ENCODE measurements at places on chromosomes 6 and 20. TPM values are rescaled to one million over a fixed set of nuclear protein-coding genes. Genes with fewer than 3 reads are reported as not detected.

- no peak for DNase-seq
Measured at GRCh38 chr6:148513145-148514071, 170.8 kb downstream of the SASH1 start.

DNA sequence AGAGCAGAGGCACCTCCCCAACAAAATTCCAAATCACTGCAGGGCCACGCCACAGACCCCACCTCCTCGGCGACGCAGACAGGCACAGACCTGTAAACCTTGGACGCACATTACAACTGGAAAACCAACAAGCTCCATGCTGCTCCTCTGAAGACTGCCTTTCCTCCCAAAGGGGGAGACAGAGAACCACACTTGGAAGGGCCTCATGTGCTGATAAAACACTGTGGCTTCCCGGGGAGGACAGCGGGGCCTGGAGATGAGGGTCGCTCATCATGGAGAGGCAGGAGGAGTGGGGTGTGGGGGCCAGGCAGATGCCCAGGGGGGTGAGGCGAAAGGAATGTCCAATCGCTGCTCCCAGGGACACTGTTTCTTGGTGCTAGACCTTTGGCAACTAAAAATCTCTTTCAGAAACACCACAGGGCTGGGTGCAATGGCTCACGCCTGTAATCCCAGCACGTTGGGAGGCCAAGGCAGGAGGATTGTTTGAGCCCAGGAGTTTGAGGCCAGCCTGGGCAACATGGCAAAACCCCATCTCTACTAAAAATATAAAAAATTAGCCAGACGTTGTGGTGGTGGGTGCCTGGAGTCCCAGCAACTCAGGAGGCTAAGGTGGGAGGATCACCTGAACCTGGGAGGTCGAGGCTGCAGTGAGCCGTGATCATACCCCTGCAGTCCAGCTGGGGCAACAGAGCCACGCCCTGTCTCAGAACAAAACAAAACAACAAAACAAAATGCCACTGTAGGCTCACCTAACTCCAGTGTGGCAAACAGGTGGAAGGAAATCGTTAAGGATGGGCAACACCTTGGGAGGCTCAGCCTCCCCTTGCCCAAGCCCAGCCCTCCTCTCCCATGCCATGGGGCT is 53.8 kb downstream of the ABHD12 start:
- no peak for DNase-seq

DNA sequence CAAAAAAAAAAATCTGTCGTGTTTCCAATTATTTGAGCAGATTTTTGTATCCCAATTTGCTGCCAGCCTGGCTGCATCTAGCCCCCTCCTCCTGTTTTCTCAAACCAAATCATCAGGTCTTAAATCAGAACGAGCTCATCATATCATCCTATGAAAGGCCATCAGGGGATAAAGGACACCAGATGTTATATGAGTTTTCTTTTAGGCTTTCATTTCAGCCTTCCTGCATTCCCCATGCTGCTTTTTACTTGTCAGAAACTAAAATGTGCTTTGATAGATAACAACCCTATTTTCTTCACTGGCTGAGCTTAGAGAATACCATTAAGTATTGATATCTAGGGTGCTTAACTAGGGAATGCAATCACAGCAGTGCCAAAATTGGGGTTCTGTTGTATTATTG is 968.4 kb upstream of the SLC35B3 start:
- no peak for DNase-seq

DNA sequence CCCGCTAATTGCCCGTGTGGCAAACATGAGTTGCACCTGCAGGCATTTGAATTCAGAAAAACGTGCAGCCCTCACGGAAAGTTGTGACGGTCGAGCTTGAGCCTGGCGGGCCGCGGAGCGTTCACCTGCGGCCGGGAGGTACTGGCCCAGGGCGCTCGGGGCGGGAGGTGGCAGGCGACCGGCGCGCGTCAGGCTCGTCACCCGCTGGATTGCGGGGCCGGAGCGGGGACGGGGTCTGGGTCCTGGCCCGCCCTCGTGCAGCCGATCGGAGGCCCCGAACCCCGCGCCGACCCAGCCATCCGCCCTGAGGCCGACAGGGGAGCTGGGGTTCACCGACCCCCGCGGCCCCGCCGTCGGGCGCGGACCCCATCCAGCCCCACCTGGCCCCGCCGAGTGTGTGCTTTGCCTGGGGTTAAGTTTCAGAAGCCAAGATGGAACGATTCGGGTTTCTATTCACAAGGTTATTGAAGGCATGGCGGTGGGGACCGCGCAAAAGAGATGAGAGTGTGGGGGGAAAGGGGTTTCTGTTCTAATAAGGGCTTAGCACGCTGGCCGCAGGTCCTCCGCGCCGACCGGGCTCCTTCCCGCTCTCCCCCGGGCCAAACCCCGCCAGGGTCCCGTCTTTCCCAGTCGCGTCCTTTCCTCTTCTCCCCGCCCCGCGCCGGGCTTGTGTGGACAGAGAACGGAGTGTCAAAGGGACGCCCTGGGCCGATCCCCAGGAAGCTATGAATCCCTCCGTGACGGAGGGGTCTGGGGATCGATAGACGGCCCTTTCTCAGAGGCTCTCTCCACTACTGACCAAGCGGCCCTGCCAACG is 1.6 kb upstream of the HEY2 start:
- peak; percentile 58 for DNase-seq

- no peak for DNase-seq
Measured at GRCh38 chr6:1024587-1024986, 287.3 kb upstream of the FOXQ1 start.

- DNase-seq = no peak
Measured at GRCh38 chr6:11542863-11543262, 5.3 kb downstream of the TMEM170B start.

- no peak for DNase-seq
Measured at GRCh38 chr6:110475066-110475653, 1.3 kb downstream of the SLC22A16 start.

- no peak for DNase-seq
Measured at GRCh38 chr6:10351791-10352190, 63.1 kb downstream of the TFAP2A start.

GRCh38 chr6:145069966-145070365 is 665.4 kb downstream of the EPM2A start:
- DNase-seq = no peak

- DNase-seq = no peak
Measured at GRCh38 chr20:1950836-1951235, 43.0 kb downstream of the PDYN start.

DNA sequence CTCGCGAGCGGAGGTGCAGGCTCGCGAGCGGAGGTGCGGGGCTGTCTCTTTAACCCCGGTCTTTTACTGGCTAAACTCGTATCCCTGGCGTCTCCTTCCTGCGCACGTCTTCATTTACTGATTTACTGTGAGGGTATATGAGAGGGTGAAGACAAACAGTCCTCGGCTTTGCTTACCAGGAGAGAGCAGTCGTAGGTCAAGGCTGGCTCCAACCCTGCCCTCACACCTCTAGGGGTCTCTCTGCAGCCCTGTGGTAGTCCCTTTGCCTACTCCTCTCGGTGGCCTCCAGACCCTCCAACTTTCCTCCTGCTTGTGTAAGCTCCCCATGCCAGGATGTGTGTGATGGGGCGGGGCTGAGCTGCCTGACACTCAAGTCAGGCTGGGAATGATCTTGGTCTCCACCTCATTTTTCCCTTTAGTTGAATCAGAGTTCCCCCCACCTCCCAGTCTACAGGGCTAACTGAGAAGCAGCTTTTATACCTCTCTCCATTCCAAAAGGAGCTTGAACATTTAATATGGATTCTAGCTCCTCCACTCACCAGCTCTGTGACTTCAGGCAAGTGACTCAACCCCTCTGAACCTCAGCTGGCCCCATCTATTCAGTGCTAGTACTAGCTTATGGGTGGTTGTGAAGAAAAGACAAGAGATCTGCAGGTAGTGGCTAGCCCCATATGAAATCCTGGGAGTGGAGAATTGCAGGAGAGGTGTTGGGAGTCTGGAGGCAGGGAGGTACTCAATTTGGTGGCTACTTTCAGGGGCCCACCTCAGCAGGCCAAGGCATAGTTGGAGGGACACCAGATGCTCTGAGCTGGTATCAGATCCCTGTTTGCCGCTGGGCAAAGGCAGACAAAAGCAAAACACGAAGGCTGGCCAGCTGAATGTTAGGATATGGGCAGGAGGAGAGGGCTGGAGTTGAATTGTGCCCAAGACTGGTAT is 902 bp downstream of the SLC29A1 start:
- DNase-seq = peak; percentile 44

DNA sequence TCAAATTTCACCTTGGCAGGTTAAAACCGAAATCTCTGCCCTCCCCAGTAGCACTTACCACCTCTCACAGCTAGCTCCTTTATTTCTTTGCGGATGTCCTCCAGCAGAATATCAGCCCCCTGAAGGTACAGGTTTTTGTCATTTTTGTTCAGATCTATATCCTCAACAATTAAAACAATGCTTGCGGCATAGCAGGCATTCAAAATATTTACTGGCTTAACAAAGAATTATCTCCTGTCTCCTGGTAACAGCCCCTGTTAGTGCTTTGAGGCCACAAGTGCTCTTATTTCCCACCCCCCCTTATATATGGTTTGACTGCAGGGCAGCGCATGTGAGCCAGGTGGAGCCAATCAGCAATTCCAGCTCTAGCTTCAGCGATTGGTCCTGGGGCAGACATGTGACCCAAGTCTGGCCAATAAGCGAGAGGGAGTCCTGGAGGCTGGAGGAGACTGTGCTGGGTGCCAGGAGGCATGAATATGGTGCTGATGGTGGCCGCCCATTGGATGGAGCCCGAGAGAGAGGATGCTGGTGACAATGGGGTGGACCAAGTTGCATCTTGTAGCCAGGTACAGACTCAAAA is 21.0 kb downstream of the SULF2 start:
- no peak for DNase-seq

- DNase-seq = no peak
Measured at GRCh38 chr20:39706184-39706663, 744.1 kb downstream of the DHX35 start.

- DNase-seq = no peak
Measured at GRCh38 chr6:147891671-147892070, 383.2 kb downstream of the SAMD5 start.

DNA sequence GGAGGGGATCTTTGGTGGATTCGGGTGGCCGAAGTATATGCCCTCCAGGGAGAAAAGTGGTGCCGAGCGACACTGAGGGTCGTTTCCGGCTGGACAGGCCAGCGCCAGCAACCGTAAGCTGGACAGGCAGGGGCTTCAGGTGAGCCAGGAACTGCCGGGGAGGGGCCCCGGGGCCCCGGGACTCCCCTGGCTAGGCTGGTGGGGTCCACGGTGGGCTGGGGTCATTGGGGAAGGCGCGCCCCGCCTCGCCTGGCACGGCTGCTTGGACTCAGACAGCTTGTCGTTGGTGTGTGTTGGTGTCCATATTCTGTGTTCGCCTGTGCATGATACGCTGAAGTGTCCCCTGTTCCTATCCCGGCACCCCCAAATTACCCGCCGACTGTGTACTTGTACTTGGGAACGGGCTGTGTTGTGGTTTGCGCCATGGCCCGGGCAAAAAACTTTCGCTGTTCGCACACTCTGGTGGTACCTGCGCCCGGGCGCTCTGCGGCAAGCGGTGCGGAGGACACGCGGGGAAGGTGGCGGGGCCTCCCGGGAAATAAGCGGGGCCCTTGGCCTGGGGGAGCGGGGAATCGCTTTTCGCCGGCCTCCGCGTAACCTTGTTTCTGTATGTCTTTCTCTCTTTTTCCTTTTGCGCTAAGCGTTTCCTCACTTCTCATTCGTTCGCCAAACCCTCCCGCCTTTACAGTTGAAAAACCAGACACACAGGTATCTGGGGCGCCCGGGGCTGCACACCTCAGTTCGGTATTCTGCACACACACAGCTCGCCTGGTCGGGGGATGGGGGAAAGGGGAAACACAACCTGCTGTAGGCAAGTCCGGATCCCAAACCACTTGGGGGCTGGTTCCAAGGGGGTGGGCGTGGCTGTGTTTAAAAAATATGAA is 3.2 kb downstream of the GNAS start:
- DNase-seq = no peak

DNA sequence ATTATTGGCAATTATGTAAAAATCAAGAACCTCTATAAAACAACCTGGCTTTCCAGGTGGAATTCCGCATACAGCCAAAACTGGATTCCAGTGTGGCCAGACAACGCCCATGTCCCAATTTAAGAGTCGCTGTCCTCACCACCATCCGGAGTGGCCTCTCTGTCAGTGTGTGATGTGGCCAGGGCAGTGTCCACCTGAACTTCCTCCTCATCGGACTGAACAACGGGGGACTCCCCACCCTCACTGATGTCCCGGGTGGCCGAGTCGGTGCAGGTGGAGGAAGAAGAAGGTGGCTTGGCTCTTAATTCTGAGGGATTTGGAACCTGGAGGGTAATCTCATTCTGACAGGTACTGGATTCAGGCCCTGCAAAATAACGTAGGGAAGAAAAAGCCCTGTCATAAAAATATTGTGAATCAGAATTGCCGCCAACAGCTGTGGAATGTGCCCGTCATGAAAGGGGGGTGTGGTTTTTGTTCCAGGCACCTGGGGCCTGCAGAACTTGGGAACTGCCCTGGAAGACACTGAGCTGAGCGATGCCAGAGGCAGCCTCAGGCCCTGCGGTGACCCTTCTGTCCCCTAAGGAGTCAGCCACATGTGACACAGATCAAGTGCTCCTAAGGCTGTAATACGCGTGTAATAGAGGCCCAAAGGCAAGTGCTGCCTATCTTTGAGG is 139.8 kb downstream of the DTNBP1 start:
- DNase-seq = no peak

- DNase-seq = no peak
Measured at GRCh38 chr6:12246900-12247299, 43.3 kb upstream of the EDN1 start.

DNA sequence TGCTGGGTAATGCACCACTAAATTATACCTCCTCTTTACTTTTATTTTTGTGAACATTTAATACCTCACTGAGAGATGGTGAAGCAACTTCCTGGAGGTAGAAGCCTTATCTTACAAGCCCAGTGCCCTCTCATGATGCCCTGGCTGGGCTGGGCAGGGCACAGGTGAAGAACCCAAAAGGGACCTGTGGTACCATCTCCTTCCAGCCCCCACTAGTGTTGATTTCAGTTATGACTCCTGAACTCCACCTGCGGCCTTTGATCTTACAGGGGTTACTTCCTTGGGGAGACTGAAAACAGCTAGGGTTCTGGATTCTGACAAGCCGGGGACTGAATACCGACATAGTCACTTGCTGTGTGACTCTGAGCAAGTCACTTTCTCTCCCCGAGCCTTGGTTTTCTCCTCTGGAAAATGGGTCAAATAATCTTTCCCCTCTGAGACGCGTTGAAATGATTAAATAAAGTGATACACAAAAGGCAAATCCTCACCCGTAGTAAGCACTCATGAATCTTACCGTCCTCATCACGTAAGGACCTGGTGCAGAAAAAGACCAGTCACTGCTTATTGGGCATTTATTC is 1.2 kb downstream of the SLC13A3 start:
- DNase-seq = no peak

GRCh38 chr6:36317623-36318022 is 19.1 kb downstream of the BNIP5 start:
- DNase-seq = no peak

The CLPSL1 gene
- not detected for total RNA-seq

The RIPPLY2 gene
- total RNA-seq = not detected

The OTOR gene
- not detected for total RNA-seq

The AKAP12 gene
- 0.06 TPM for total RNA-seq
